Muscle of arm (tissue), 14 donors: ENCODE measurements at places on chromosomes 1 and 21. TPM values are rescaled to one million over a fixed set of nuclear protein-coding genes. Genes with fewer than 3 reads are reported as not detected.

The GBP6 gene
- 0.22 TPM for polyA plus RNA-seq

The PLEKHA6 gene
- 4.3 TPM for polyA plus RNA-seq

The CFAP74 gene
- not detected for polyA plus RNA-seq

The A3GALT2 gene
- not detected for polyA plus RNA-seq

The LHX8 gene
- polyA plus RNA-seq = 0.13 TPM

The MIXL1 gene
- polyA plus RNA-seq = 0.94 TPM

The ARHGEF16 gene
- polyA plus RNA-seq = 0.59 TPM

The TMEM50A gene
- 68.9 TPM for polyA plus RNA-seq

The WNT4 gene
- 7.0 TPM for polyA plus RNA-seq

The GBP7 gene
- not detected for polyA plus RNA-seq

The ADAM30 gene
- polyA plus RNA-seq = not detected

The TRNP1 gene
- 1.7 TPM for polyA plus RNA-seq

The ADGRL2 gene
- 141 TPM for polyA plus RNA-seq

The SCAMP3 gene
- polyA plus RNA-seq = 38.9 TPM

The S100A8 gene
- polyA plus RNA-seq = 15.5 TPM

The SEMA4A gene
- polyA plus RNA-seq = 3.7 TPM

The ABCA4 gene
- polyA plus RNA-seq = not detected

The CYP4Z1 gene
- polyA plus RNA-seq = not detected

The DYNLT4 gene
- 0.29 TPM for polyA plus RNA-seq

The KCNA3 gene
- not detected for polyA plus RNA-seq

The GPA33 gene
- polyA plus RNA-seq = 0.14 TPM

The NEGR1 gene
- polyA plus RNA-seq = 21.7 TPM

The SMCP gene
- not detected for polyA plus RNA-seq

The CHRM3 gene
- not detected for polyA plus RNA-seq

The SPAG17 gene
- 2.6 TPM for polyA plus RNA-seq

The TRIM46 gene
- polyA plus RNA-seq = 0.35 TPM

The RAVER2 gene
- polyA plus RNA-seq = 25.7 TPM

The AP4B1 gene
- 18.7 TPM for polyA plus RNA-seq

The TAL1 gene
- 4.8 TPM for polyA plus RNA-seq

The FMO1 gene
- polyA plus RNA-seq = 2.7 TPM

The CSDE1 gene
- polyA plus RNA-seq = 622 TPM

The CD1E gene
- not detected for polyA plus RNA-seq

The RNU1-2 gene
- not detected for polyA plus RNA-seq

The LSS gene
- polyA plus RNA-seq = 48.5 TPM

The PLXNA2 gene
- polyA plus RNA-seq = 33.1 TPM

The OLFML3 gene
- polyA plus RNA-seq = 182 TPM

The SYT11 gene
- 17.9 TPM for polyA plus RNA-seq

The FAM110D gene
- 0.85 TPM for polyA plus RNA-seq

The DENND2C gene
- 4.3 TPM for polyA plus RNA-seq

The KISS1 gene
- polyA plus RNA-seq = 0.53 TPM

The C1QA gene
- 26.3 TPM for polyA plus RNA-seq

The SIPA1L2 gene
- 36.5 TPM for polyA plus RNA-seq

The HAO2 gene
- 0.12 TPM for polyA plus RNA-seq

The ZMYND12 gene
- 1.2 TPM for polyA plus RNA-seq

The PLA2G4A gene
- 7.2 TPM for polyA plus RNA-seq

The ZBTB37 gene
- polyA plus RNA-seq = 4.2 TPM

The RUNX3 gene
- 0.43 TPM for polyA plus RNA-seq

The C1orf87 gene
- 0.36 TPM for polyA plus RNA-seq

The ADAMTS4 gene
- 10.6 TPM for polyA plus RNA-seq
